ENCODE measurements at places on chromosomes 6 and 20.

- no peak for DNase-seq
Measured at GRCh38 chr6:170470734-170471133, 82.4 kb downstream of the PSMB1 start.

- no peak for DNase-seq
Measured at GRCh38 chr6:137829641-137830083, 37.4 kb upstream of the TNFAIP3 start.

DNA sequence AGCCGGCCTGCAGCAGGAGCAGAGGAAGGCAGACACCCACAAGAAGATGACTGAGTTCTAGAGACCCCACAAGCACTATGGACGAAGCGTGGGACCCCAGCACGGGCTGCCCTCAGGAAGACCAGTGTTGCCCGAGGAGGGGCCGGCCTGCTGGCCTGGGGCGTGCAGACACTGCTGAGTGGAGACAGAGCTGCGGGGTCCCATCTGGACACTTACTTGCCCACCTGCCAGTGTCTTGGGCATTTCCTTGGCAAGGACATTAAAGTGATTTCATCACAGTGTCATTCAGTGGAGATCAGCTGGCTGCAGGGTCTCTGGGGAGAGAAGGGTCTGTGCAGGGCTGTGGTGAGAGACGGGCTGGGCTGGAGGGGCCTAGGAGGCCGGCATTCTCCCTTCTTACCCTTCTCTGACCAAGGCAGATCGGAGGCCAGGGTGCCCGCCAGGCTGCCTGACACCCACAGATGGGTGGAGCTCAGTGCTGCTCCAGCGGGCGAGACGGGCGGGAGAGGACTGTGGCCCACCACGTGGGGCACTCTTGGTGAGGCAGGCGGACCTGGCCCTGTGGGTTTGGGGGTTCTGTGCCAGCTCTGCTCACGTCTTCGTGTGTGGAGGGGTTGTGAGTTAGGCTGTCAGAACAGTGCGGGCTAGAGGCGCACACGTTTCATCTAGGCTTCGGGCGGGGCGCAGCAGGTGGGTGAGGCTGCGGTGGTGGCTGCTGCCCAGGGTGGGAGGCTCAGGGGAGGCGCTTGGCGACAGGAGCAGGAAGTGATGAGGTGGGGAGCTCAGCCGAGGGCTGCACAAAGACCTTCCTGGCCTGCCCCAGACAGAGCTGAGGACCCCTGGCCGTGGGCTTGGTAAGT is at the start of gene LIME1:
TSS of gene LIME1 (plus strand) at position 806 of the 860 bp plus-strand sequence. CDS start 886 bp downstream, outside the sequence.
- peak; percentile 53 for DNase-seq

DNA sequence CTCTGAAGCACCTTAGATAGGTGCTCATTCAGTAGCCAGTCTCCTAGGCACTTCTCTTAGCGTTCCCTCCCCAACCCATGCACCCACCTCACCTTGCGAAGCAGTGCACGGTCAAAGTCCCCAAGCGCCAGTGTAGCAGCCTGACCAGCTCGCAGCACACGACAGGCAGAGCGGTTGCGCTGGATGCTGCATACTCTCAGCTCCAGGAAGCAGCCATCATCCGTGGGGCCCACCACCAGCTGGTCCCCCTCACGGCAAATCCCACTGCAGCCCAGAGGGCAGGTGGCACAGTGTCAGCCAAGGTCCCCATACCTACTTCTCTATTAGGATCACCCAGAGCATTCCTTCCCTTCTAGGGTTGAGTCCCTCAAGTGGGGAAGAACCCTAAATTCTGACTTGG is 6.5 kb downstream of the GTPBP2 start:
- DNase-seq = no peak

GRCh38 chr20:63363013-63363957 is 2.1 kb upstream of the CHRNA4 start:
- no peak for DNase-seq

DNA sequence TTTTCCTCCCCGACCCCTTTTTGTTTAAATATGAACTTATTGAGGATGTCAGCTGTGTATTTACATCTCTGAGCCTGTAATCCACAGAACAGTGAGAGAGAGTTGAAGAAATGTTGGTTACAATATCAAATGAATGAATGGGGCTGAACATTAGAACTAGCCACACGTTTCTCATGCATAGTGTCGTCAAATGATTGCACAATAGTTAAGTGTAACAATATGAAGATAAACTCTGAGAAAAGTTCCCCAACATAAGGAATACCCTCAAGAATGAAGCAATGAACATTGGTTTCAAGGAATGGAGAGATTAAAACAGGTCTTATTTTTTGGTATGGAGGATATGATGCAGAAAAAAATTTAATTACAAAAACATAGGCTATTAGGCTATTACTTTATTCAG is 100.5 kb upstream of the DTNBP1 start:
- DNase-seq = no peak

DNA sequence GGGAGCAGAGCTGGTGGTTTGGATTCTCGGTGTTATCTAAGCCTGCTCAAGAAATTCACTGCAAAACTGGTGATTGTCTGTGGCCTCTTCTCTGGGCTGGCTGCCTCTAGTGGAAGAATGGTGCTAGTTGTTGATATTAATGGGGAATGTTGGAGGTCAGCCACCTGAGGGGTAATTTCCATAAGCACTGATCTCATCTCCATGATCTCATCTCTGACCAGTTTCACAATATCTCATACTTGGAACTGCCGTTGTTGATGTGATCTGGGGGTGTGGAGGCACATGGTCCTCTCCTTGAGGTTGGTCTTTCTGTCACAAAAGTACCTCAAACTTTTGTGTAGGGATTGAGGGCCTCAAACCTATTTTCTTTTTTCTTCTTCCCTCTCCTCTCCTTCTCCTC is 102.6 kb downstream of the CD109 start:
- no peak for DNase-seq

GRCh38 chr20:20614391-20614790 is 98.1 kb downstream of the RALGAPA2 start:
- DNase-seq = no peak

GRCh38 chr6:82589509-82590206 is 226.0 kb downstream of the TPBG start:
- DNase-seq = no peak

- no peak for DNase-seq
Measured at GRCh38 chr20:45840700-45841198, 7.2 kb downstream of the SNX21 start.

GRCh38 chr20:22523128-22523498 is 61.3 kb downstream of the FOXA2 start:
- no peak for DNase-seq

GRCh38 chr6:75748003-75748742 is 866 bp upstream of the MYO6 start:
- no peak for DNase-seq

GRCh38 chr6:128078276-128078675 is 177.4 kb upstream of the THEMIS start:
- no peak for DNase-seq

- no peak for DNase-seq
Measured at GRCh38 chr6:9346923-9347322, 911.6 kb upstream of the SLC35B3 start.

DNA sequence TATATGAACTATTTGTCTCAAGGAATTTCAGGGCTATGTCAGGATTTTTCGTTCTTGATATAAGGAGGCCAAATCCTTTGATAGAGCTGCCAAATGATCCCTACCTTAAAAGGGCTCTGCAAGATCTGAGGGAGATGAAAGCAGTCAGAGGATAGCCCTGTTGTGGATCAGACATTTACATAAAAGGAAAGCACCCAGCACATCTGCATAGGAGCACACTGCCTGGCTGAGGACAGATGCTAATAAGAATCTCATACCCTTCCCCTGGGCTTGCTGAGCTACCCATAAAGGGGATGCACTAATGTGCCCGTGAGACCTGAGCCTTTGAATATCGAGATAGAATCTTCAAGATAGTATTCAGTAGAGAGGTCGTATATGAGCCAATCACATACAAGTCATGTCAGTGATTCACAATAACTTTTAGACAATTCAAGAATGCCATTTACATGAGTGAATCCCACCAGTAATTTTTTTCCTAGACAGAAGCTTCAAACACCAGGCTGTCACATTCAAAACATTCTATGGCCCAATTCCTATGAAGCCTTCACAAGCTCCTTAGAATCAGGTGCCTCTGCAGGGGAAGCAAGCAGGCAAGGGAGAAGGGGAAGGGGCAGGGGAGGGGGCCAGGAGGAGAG is 71.1 kb downstream of the STMND1 start:
- DNase-seq = no peak

DNA sequence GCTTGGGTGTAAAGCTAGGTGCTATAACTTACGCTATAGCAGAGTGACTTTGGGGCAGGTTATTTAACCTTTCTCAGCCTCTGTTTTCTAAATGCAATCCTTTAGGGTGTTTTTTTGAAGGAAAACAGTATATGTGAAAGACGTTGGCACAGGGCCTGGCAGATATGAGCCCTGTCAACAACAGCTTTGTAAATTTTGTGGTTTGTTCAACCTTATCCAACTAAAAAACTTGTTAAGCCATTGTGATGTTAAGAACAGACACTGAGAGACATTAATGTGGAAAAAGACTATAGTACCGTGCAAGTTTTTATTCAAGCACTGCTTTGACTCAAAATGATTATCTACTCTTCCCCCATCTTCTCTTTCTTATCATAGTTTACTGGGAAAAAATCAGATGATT is 8.2 kb downstream of the HECA start:
- DNase-seq = no peak

- DNase-seq = no peak
Measured at GRCh38 chr20:37590938-37591490, 63.3 kb upstream of the BLCAP start.

DNA sequence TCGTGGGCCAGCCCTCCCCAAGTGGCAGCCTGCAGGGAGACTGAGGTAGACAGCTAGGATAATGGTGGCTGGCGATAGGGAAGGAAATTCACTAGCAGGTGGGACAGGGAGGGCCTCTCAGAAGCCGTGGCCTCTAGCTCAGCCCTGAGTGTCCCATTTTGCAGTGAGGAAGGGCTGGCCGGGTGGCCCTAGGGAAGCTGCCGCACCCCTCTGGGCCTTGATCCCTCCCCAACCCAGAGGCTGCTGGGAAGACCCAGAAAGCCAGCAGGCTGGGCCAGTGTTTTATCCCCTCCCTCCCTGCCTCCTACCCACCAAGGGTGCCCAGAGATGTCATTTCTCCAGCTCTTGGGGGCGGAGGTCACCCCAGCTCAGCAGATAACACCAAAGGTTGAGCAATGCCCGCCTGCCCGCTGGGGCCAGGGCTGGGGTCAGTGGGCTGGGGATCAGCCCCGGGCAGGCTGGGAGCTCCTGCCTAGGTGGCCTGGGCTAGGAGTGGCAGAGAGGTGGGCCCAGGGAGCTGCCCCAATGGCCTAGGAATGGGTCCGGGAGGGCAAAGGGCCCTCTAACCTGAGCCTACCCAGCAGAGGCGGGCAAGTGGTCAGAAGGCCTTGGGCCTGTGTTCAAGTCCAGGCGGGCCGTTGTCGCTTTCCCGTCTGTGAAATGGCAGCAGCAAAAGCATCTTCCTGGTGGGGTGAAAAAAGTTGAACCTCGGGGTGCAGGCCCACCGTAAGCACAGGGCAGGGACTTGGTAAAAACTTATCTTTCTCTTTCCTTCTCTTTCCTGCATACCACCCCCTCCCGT is 1.6 kb upstream of the CEBPB start:
- no peak for DNase-seq

GRCh38 chr6:56699066-56699654 is 56.5 kb upstream of the DST start:
- no peak for DNase-seq

DNA sequence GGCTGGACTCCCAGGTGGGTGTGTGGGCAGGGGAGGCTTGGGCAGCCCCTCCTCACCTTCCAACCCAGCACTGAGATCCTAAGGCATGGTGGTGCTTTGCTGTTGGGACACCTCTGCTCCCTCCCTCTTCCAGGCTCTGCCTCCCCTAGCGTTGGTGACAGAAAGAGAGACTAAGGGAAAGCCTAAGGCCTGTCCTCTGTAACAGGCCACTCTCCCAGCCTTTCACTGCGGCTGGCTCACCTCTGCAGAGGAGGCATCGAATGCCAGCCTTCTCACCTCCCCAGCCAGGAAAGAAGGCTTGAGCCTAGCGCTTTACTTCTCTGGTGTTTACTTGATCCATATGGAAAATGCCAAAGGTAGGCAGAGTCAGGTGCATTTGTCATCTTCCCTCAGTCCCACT is 3.5 kb upstream of the CDH26 start:
- no peak for DNase-seq

- DNase-seq = no peak
Measured at GRCh38 chr6:43702534-43703440, 15.2 kb upstream of the MRPS18A start.

DNA sequence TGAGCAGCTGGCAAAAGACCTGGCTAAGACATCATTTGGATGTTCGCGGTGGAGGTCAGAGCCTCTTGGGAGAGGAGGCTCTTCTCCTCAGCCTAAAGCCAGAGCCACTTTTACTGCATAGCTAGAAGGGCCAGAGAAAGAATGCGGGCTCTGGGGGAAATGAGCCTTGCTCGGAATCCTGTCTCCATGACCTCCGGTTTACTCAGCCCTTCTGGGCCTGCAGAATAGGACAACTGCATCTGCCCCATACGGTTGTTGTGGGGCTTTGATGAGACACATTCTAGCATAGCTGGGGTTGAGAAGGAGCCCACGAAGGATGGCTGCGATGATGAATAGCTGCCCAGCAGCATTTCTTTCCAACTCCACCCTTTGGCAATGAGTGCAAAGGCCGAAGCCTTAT is 115.0 kb upstream of the SLC22A23 start:
- no peak for DNase-seq

DNA sequence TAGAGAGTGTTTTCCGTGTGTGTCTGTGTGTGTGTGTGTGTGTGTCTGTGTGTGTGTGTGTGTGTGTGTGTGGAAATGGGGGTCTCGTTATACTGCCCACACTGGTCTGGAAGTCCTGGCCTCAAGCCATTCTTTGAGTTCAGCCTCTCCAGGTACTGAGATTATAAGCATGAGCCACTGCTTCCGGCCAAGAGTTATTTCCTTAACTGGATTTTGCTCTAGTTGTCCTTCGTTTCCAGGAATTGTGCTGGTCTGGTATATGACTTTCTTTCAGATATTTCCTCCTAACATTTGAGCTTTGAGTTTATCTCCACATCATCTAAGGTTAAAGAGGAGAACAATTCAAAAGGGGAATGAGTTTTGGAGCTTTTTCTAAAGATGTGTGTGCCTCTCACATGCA is 124.8 kb downstream of the SH3BGRL2 start:
- no peak for DNase-seq

- no peak for DNase-seq
Measured at GRCh38 chr6:2947445-2947844, 23.9 kb downstream of the SERPINB6 start.

GRCh38 chr20:23641936-23642751 is 4.4 kb upstream of the CST3 start:
- no peak for DNase-seq

GRCh38 chr6:77371748-77372147 is 91.5 kb downstream of the HTR1B start:
- no peak for DNase-seq

GRCh38 chr6:132484680-132485018 is 28.3 kb downstream of the STX7 start:
- no peak for DNase-seq

- no peak for DNase-seq
Measured at GRCh38 chr20:37375227-37375626, 29.3 kb downstream of the SRC start.

- no peak for DNase-seq
Measured at GRCh38 chr6:144786825-144787224, 501.7 kb downstream of the UTRN start.

- no peak for DNase-seq
Measured at GRCh38 chr20:53739799-53740785, 146.5 kb upstream of the ZNF217 start.

- DNase-seq = no peak
Measured at GRCh38 chr6:34152806-34153520, 7.1 kb upstream of the GRM4 start.
